ENCODE measurements at places on chromosomes 5 and 9.

DNA sequence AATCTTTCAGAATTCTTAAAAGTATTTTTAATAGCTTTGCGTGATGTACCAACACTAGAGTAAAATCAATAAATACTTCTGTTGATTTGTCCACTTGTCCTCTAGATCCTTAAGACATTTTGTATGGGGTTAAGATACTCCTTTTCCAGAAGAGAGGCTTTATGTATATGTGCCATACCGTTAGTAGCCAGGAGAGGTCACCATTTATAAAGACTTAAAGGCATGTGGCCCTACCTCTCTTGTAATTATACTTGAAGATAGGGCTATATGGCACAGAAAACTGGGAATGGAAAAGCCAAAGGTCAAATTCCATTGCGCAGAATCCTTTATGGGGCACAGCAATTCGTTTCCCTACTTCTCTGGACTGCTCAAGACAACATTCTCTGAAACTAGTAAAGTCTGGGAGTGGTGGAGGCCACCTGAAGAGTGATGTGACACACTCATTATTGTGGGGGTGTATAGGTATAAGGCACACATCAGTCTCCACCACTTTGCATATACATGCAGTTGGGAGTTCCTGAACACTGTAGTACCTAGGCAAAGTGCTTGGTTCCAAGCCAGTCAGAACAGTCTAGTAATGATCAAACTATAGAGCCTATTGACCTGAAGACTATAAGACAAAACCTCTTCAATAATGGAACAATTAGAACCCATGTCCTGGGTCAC is 140.1 kb upstream of the FBXL17 start:
- DNase-seq, result peak; percentile 13

GRCh38 chr5:139148306-139148705 is 49.9 kb downstream of the SIL1 start:
- no peak for DNase-seq

- DNase-seq, result no peak
These were observed 2.2 kb upstream of the FOXI1 start for GRCh38 chr5:170103447-170103846.

GRCh38 chr5:55360190-55360589 is 52.4 kb downstream of the MTREX start:
- DNase-seq, result no peak

DNA sequence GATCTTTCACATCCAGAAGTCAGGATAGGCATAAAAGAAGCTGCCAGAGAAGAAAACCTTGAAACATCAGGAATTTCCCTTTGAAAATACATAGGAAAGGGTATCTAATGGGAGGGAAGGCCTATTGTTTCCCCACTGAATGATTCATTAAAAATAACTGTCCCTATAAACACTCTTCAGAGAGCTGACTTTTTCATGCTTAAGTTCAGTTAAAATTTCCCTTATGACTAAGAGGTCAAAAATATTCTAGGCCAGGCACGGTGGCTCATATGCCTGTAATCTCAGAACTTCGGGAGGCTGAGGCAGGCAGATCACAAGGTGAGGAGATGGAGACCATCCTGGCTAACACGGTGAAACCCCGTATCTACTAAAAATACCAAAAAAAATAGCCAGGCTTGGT is 499.5 kb downstream of the ENC1 start:
- DNase-seq, result no peak

GRCh38 chr5:71877511-71877910 is 158.4 kb downstream of the CARTPT start:
- DNase-seq, result no peak

- DNase-seq, result no peak
These were observed 192.1 kb downstream of the TSSK1B start for GRCh38 chr5:113242481-113243348.

DNA sequence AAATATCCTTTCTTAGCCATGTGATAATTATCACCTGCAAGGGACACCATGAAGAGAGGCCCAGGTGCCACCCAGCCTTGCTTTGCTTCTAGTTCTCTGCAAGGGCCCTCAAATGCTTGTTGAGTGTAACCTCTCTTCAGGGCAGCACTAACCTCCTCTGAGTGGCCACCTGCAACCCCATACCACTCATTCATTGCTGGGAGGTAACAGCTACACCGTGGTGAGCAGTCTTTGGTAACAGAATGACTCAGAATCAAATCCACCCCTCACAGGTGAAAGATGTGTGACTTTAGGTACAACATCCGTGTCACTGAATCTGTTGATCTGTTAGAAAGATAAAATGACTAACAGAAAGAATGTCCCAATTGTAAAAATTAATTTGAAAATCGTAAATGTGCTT is 365.1 kb upstream of the TRPC7 start:
- no peak for DNase-seq

- no peak for DNase-seq
These were observed 3.5 kb upstream of the PLAA start for GRCh38 chr9:26950521-26950920.

All from germinal center (tissue), 1 donor.